ENCODE measurements at places on chromosomes 11 and 22.

- DNase-seq: no peak
These were observed 230.3 kb downstream of the ETS1 start for GRCh38 chr11:128357073-128357472.

- no peak for DNase-seq
These were observed 27.7 kb upstream of the CHKA start for GRCh38 chr11:68148879-68149278.

GRCh38 chr11:65642014-65642671 lies 4.2 kb downstream of the SIPA1 start:
- no peak for DNase-seq

GRCh38 chr22:29816980-29817379 lies 21.1 kb downstream of the ASCC2 start:
- no peak for DNase-seq

DNA sequence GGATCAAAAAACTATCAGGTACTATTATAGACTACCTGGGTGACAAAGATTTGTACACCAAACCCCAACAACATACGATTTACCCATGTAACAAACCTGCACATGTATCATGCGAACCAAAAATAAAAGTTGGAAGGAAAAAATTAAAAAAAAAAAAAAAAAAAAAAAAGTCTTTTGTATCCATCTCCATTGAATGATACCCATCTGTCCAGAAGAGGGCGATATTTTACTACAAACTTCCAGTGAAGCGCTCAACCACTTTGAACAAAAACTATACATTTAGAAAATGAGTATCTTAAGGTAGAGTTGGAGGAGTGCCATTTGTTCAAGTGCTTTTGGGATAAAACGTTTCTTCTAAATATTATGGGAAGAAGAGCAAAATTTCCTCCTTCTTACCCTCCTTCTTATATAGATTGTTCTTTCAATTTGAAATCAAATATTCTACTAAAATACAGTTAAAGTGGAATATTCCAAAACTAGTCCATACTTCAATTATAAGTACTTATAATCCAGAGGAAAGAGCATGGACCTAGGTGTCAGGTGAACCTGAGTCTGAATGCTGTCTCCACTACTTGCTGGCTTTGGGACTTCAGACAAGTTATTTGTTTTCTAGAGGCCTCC lies 23.3 kb downstream of the ARL14EP start:
- DNase-seq: peak; percentile 82

- no peak for DNase-seq
These were observed 554.7 kb downstream of the MIAT start for GRCh38 chr22:27212102-27212501.

DNA sequence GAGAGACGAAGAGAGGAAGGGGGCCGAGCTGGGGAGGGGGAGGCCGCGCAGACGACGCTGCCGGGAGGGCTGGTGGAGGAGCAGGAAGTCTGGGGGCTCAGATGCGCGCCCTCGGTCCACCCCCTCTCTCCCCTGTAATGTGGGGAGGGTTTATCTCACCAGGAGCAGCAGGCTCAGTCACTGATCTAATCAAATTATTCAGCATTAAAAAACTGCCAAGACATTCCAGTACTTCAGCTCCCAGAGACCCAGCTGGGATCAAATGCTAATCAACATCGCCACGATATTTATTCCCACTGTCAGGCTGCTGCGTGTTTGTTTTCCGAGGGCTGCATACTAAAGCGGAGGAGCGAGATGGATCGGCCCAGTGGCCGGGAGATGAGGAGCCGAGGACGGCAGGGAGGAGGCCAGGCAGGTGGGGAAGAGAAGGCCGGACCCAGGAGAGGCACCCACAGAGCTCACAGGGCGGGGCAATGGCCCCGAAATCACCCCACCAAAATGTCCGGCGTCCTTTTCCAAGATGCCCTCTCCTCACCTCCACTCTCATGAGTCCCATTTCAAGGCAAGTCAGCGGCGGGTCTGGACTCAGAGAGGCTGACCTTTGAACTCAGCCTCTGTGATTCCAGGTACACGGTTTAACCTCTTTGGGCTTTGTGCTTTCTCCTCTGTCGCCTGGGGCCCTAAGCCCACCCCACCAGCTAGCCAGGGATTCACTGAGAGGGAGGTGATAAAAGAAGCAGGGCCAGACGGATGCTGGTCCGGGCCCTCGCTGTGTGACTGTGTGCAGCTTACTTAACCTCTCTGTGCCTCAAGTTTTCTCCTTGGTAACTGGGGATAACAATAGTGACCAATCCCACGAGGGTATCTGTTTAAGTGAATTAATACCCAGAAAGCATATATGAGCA lies 502.1 kb downstream of the MN1 start:
- no peak for DNase-seq

GRCh38 chr11:64996710-64997380 lies at the start of gene BATF2:
BATF2 (minus strand) TSS chr11:64996971; CDS start chr11:64996914, 57 bp downstream.
- DNase-seq: peak; percentile 56

GRCh38 chr22:21919526-21920307 lies 32.9 kb downstream of the PPM1F start:
- peak; percentile 3 for DNase-seq

DNA sequence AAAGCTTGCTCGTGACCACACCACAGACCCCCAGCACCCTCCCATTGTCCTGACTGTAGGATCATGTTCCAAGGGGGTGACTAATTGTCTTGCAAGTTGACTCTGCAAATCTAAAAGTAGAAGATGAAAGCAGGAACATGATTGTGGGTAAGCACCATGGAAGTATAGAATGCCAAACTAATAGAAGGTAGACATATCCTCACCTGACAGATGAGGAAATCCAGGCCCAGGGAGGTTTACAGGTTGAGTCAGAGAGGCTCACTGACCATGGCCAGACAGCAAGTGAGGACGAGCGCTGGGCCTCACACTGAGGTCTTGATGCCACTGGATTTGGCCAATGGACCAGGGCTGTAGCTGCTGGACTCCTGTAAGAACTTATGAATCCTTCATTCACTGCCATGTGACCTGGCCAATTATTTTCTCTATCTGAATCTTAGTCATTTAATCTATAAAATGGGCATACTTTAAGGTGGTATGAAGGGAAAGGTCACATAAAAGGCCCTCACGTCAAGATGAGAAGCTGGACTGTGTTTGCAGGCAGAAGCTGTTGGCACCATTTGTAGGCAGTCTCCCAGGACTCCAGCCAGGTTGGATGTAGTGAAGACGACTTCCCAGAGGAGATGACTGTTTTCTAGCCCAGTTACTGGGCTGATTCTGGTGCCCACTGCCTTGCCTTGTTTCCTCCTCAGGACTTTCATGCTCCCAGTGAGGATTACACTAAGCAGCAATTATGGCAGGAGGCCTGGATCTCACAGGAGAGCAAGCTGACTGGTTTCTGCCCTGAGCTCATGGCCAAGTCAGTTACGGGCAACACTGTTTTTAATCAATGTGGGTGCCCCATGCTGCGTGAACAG lies 54.6 kb downstream of the GAB4 start:
- peak; percentile 3 for DNase-seq

DNA sequence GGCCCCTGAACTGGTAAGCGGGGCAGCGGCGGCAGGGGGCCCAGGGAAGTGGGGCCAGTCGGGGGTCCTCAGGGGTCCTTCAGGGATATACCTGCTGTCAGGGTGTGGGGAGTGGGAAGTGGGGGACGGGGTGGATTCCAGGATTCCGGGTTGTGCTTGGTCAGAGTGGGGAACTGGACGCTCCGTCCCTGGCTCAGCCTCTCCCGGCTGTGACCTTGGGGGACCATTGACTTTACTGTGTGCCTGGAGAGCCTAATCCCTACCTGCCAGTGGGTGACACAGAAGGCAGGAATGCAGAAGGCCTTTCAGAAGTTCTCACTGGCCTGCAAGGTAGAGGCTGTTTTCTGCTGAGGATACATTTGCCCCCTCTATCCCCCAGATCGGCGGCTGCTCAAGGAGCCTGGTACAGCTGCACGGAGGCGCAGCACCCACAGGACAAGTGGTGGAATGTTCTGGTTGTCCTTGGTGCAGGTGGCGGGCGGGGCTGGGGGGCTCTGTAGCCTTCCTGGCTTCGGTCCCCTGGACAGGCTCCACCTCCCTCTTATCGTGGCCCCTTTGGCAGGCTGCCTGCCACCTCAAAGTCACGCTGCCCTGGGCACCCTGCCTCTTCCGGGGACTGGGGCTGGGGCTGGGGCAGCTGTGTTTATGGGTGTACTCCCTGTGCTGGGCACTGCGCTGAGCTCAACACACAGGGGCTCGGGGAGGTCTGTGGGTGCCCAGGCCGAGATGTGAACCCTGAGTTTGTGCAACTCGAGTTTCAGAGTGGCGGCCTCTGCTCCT lies 18.4 kb downstream of the KCNQ1 start:
- DNase-seq: no peak

GRCh38 chr11:61650781-61651571 lies 29.2 kb upstream of the DAGLA start:
- peak; percentile 57 for DNase-seq

GRCh38 chr22:36131907-36132306 lies 28.6 kb downstream of the APOL3 start:
- DNase-seq: no peak

DNA sequence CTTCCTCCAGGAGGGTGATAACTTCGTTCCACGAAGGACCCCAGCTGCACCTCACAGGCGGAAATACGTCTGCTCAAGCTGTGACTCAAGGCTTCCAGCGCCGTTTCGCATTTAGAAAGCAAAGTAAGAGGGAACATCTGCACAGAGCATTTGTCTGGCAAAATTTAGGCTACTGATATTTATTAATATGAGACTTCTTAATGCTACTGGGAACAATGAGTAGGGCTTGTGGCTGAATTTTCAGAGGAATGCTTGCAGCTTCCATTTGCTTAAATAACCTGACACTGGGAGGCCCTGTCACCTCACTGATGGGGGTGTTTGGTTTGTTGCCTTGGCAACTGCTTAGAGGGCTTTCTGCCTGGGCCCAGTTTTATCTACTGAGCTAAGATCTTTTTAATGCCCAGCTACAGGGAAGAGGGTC lies 14.7 kb upstream of the ST14 start:
- no peak for DNase-seq

DNA sequence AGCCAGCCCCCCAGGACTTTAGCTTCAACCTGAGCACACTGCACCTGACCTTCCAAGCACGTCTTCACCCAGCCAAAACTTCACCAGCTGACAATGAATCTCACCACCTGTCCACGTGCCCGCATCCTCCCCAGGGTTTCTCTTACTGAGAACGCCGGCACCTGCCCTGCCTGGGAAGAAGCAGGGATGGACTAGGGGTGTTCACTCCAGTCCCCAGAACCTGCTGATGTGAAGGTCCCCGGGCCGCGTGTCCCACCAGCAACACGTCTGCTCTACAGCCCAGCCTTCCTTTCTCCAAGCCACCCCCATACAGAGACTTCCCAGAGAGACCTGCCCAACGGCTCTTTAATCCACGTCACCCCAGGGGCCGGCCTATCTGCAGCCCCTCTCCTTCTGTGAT lies 12.8 kb downstream of the CPT1A start:
- DNase-seq: no peak

DNA sequence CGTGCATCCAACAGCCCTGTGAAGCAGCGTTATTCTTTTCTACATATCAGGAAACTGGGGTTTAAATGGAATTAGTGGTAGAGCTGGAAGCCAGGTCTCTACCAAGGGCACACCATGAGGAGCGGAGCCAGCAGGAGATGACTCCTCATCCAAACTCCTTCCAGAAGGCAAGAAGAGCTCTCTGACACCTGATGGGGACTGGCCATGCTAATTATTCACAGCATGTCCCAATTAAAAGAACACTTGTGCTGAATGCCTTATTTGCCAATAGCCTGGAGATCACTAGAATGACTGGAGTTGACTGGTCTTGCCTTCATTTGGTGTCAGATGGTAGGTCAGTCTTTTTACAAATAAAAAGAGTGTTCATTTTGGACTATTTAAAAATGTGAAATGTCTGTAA lies 32.9 kb upstream of the SLN start:
- peak; percentile 30 for DNase-seq

- no peak for DNase-seq
These were observed 20.0 kb downstream of the APLP2 start for GRCh38 chr11:130089674-130090073.

DNA sequence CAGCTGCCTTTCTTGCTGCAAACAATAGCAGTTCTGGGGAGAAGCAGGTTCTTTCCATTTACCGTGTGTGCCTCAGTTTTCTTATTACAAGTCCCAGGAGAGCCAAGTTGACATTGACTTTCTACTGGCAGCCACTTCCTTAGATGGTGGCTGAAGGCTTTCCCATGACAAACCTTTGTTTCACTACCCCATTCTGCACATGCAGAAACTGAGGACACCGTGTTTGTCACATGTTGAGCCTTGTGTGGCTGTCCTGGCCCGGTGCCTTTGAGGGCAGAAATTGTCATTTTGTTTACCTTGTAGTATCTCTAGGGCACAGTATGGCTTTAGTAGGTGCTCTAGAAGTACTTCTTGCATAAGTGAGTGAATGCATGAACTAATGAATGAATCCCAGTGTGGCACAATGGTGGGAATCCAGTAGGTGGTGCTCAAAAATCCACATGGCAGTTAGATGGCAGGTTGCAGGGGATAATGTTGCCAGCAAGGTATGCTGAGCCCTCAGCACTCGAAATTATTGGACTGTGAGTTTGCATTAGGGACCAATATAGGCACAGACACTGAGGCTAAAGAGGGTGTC lies 101.6 kb downstream of the CSNK2A3 start:
- no peak for DNase-seq

DNA sequence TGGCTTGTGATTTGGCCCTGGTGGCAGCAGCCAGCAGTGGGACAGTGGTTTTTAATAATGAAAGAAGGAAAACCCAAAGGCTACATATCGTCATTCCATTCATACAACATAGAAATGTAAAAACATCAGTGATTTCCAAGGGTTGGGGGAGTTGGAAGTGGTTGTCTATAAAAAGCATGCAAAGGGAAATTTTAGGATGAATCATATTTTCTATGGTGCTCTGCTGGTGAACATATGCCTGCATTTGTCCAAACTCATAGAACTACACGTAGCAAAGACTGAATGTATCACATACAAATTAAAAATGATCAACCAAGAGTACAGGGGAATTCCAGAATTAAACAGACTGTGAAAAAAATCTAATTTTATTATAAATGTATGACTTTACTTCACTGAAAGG lies 11.1 kb downstream of the OR5B3 start:
- no peak for DNase-seq

DNA sequence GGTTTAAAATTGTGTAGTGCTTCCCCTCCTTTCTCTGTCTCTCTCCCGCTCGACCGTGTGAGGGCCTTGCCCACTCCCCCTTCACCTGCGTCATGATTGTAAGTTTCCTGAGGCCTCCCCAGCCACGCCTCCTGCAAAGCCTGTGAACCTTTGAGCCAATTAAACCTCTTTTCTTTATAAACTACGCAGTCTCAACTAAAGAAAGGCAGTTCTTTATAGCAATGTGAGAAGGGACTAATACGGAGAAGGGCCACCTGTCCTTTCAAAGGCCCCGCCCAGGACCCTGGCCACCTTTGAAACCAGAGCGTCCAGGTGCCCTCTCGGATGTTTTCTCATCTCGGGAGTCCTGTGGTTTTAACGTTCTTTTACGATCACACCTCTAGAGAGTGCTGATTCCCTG lies 741.5 kb downstream of the BRD1 start:
- DNase-seq: no peak
